Right lobe of liver (tissue), 6 donors: ENCODE measurements at places on chromosomes 1 and 21. TPM values are rescaled to one million over a fixed set of nuclear protein-coding genes. Genes with fewer than 3 reads are reported as not detected.
A peak's percentile ranks its signal among the peaks of the same experiment; 100 is the strongest.

- H3K4me1 ChIP-seq: no peaks in the 10 kb centered on the region
- DNase-seq: no peak
- H3K36me3 ChIP-seq: no peaks in the 10 kb centered on the region
- H3K27me3 ChIP-seq: no peaks in the 10 kb centered on the region
- no peak overlapping the region for H3K4me3 ChIP-seq
These were observed 64.8 kb upstream of the LGALS8 start for GRCh38 chr1:236458996-236459395.

GRCh38 chr1:226979517-226980121, 39.5 kb downstream of the COQ8A start:
- peak; percentile 73 for DNase-seq
- no peaks in the 10 kb centered on the region for H3K27me3 ChIP-seq
- H3K4me3 ChIP-seq: no peak overlapping the region

GRCh38 chr21:22399681-22400514, 1401.7 kb downstream of the NCAM2 start:
- H3K4me1 ChIP-seq: no peaks in the 10 kb centered on the region
- no peaks in the 10 kb centered on the region for H3K27me3 ChIP-seq
- no peaks in the 10 kb centered on the region for H3K36me3 ChIP-seq
- no peak overlapping the region for H3K4me3 ChIP-seq
- no peak overlapping the region for H3K27ac ChIP-seq
- no peak for DNase-seq

DNA sequence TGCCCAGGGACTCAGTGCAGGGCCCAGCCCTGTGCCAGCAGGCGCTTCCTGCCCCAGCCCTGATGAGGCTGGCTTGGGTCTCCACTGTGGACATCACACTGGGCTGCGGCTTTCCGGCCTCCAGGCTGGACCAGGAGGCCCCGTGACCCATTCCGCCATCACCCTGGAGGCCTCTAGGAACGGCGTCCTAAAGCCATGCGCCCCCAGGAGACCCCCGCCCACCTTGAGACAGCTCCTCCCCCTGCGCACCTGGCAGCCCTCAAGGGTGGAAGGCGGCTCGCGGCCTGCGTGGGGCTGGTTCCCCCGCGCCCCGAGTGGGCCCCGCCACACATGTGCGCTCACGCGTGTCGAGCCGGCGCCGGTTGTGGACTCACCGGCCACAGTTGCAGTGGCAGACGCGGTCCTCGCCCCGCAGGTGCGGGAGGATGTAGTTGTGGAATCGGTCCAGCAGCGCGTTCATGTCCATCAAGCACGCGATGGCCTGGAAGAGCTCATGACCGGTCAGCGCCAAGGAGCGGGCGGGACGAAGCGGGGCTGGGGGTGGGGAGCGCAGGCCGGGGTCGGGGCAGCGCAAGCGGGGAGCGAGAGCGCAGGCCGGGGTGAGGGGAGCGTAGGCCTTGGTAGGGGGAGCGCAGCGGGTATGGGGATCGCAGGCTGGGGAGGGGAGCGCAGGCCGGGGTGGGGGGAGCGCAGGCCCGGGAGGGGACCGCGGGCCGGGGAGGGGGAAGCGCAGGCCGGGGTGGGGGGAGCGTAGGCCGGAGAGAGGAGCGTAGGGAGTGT, 924 bp downstream of the TMEM240 start:
- DNase-seq: no peak
- no peaks in the 10 kb centered on the region for H3K36me3 ChIP-seq
- peak overlapping the region; percentile 44 for H3K4me3 ChIP-seq
- H3K27ac ChIP-seq: no peak overlapping the region
- no peaks in the 10 kb centered on the region for H3K27me3 ChIP-seq

DNA sequence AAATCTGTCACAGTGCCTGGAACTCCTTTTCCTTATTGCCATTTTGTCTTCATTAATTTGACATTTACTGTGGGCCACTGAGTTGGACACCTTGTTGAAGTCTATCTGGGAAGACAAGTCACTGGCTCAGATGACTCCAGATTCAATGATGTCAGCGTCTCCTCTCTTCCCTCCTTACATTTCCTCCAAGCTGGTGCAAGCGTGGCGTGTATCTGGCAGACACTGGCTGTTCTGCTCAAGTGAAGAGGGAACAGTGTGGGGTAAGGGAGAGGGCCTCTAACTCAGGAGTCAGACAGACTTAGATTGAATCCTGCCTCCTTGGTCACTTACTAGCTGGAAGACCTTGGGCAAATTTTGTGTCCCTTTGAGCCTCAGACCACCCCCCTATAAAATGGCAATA, 8.7 kb upstream of the ZNF691 start:
- H3K27me3 ChIP-seq: no peaks in the 10 kb centered on the region
- H3K27ac ChIP-seq: no peak overlapping the region
- H3K36me3 ChIP-seq: peaks cover 16% of the 10 kb centered on the region
- DNase-seq: no peak

DNA sequence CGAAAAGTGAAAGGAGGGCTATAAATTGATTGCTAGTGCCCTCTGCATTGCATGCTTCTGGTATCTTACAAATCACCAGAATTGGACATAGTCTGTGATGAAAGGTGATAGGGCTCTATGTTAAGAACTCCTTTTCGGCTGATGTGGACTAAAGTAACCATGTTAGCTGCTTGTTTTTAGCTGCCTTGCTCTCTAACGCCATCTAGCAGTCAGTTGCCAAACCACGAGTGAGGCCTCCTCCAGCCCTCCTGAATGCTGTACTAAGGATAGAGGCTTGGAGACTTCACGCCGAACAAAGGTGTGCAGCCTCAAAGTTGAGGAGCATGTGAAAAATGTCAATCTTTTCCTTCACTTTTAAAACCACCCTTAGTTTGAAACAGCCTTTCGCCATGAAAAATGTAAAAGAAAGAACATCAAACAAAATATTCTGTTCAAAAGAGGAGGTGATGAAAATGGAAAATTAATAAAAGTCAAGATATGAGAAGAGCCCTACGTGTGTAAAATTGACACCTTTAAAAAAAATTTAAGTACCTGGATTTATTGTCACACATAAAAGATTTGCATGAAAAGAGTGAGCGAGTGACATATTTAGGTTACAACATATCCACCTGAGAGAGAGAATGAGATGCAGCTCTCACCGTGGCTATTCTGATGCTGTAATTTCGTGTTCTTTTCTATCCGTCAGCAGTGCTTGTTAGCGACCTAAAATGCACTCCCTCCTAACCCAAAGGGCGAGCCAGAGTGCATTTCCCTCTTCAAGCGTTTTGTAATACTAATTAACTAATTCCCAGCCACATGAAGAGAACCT, 8.1 kb downstream of the LRRC53 start:
- H3K4me3 ChIP-seq: no peak overlapping the region
- no peak for DNase-seq
- H3K27me3 ChIP-seq: no peaks in the 10 kb centered on the region
- no peaks in the 10 kb centered on the region for H3K4me1 ChIP-seq
- H3K36me3 ChIP-seq: no peaks in the 10 kb centered on the region

The SMCP gene
- not detected for total RNA-seq

The PRDM16 gene
- total RNA-seq: 0.09 TPM
